Muscle of leg (tissue), 16 donors: ENCODE measurements at places on chromosomes 4 and X.

DNA sequence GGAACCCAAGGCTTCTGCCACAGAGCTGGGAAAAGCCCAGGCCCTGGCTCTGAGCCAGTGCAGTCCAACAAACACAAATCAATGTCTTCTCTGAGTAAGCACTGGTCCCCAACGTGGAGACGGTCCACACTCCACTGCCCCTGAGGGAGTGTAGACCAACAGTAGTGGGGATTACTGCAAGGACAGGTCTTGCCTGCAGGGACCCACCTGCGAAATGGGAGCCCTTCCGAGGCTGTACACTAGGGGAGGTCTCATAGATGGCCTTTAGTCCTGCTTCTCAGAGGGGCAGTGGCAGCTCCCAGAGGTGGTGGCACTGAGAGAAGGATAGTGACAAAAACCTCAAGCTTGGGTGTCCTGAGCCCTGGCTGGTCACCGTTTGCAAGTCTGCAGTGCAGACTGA lies 19.5 kb downstream of the ENPP6 start:
- DNase-seq, result no peak

DNA sequence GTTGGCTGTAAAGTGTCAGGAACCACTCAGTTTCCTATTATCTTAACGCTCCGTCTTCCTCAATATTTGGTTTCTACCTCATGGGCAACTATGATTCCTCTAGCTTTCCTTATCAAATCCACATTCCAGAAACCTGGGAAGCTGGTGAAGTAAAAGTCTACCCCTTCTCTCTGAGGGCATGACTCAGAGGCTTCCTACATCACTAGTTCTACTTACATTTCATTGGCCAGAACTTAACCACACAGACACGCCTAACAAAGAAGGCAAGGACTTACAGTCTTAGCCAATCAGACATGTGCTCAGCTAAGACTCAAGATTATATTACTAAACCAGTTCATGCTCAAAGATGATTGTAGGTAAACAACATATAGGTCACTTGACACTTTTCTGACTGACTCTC lies 30.4 kb downstream of the COX7B2 start:
- DNase-seq, result no peak

DNA sequence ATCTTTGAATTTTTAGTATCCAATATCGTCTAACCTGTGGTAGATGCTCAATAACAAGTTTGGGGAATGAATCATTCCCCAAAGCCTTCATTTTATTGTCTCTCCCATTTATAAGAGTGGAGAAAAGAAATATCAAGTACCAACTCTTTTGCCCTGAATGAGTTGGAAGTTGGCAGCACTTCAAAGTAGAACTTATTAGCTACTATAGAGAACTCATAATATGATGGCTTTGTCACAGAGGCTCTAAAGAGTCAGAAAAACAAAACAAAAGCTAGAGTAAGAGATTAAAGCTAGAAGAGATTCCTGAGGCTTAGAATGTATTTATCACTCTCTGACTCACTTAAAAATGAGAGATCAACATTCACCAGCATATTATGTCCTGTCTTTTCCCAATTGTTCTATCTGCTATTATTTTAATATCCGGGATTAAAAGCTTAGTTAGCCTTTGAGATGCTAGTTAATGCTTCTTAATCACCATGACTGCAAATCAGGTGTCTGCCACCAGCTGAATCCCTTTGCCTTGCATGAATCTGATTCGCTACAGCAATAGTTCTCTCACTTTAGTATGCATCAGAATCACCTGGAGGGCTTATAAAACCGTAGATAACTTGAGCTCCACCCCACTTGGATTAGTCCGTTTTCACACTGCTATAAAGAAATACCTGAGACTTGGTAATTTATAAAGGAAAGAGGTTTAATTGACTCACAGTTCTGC lies 77.9 kb downstream of the PALLD start:
- DNase-seq, result no peak

DNA sequence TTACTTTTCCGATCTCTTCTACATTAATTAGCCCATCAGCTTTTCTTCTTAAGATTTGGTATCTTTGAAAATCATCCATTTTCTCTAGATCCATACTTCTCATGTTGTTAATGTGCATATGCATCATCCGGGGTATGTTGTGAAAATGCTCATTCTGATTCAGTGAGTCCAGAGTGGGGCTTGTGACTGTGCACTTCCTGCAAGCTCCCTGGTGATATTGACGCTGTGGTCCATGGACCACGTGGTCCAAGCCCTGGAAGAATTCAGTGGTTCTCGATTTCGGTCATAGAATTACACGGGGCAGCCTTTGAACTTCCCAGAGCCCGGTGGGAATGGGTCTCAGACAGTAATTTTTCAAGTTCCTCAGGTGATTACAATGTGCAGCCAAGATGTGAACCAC lies 69.8 kb downstream of the ZFX start:
- no peak for DNase-seq

- DNase-seq, result no peak
Measured at GRCh38 chr4:139630991-139631390, 34.6 kb upstream of the MGST2 start.

DNA sequence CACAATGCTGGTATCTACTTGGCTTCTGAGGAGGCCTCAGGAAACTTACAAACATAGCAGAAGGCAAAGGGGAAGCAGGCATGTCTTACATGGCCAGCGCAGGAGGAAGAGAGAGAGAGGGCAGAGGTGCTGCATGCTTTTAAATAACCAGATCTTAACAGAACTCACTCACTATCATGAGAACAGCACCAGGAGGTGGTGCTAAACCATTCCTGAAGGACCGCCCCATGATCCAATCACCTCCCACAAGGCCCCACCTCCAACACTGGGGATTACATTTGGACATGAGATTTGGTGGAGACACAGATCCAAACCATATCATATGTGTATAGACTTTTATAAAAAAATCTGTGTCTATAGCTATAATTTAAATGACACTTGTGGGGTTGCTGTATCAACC lies 48.6 kb upstream of the ERVMER34-1 start:
- DNase-seq, result no peak

DNA sequence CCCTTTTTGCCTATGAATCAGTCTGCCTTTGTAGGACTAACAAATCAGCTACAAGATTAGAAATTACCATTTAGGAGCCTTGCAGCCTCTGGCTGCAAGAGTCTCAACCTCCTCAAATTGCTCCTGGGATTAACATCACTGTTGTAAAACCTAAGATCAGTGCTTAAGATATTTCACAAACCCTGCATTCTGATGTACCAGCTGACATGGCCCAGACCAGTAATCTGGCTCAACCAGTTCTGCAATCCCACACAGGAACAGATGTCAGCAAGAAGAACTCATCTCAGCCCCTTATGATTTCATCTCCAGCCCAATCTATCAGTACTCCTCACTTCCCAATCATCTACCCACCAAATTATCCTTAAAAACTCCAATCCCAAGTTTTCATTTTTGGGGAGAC lies 32.5 kb upstream of the AADAT start:
- DNase-seq, result no peak

DNA sequence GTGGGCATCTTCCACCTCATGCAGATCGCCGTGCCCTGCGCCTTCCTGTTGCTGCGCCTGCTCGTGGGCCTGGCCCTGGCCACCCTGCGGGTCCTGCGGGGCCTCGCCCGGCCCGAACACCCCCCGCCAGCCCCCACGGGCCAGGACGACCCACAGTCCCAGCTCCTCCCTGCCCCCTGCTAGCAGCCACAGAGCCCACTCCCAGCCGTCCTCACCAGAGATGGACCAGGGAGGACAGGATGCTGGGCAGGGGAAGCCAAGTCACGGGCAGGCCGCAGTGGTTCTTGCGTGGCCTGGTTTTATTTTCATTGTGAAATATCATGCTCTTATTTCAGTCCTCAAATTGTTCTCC lies 15.1 kb downstream of the DGKQ start:
- no peak for DNase-seq

- DNase-seq, result peak; percentile 98
Measured at GRCh38 chr4:138595731-138596460, 353.7 kb upstream of the SLC7A11 start.

DNA sequence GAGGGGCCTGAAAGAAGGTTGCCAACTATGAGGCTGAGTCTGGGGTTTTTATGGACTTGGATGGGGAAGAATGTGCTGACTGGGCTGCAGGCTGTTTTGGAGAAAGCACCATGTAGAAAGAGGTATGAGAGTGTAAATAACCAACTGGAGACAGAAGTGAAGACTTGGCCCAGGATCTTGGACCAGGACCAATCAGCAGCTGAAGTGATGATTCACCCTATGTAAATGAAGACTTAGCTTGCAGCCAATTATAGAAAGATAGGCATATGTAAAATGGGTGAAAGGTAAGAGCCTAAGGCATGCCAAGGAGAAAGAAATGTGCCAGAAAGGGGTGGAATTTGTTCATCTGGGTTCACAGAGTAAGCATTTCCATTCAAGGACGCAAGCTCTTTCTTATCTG lies 856.7 kb upstream of the PRKX start:
- no peak for DNase-seq

DNA sequence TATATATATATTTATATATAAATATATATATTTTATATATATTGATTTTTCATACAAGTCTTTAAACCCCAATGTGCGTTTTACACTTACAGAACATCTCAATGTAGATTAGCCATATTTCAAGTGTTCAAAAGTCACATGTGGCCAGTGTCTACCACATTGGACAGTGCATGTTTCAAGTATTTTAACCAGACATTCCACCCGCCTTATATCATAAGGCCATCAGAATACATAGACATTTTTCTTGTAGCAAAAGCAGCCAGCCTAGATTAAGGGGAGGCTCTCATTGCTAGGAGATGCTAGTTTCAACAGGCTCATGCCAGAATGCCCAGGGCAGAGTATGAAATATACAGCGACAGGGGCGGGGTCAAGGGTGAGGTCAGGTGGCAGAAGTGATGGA lies 202.0 kb downstream of the NR3C2 start:
- DNase-seq, result no peak

- DNase-seq, result no peak
Measured at GRCh38 chrX:53373307-53373706, 49.1 kb downstream of the SMC1A start.

- DNase-seq, result peak; percentile 32
Measured at GRCh38 chr4:2406920-2407319, 11.5 kb downstream of the ZFYVE28 start.

DNA sequence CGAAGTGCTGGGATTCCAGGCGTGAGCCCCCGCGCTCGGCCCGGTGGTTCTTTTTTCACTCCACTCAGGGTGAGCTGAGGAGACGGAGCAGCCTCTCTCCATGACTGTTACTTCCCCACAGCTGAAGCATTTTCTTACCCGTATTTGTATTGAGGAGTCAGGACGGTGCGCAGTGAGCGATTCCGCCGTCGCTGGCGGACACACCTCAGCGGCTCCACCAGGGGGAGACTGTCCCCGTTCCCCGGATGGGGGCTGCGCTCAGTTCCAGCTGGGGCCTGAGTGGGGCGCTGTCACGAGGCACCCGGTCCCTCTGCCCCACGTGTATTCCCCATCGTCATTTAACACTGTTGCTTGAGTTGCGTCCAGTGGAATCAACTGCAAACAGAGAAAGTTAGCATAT lies 844.0 kb upstream of the FRG1 start:
- DNase-seq, result no peak

DNA sequence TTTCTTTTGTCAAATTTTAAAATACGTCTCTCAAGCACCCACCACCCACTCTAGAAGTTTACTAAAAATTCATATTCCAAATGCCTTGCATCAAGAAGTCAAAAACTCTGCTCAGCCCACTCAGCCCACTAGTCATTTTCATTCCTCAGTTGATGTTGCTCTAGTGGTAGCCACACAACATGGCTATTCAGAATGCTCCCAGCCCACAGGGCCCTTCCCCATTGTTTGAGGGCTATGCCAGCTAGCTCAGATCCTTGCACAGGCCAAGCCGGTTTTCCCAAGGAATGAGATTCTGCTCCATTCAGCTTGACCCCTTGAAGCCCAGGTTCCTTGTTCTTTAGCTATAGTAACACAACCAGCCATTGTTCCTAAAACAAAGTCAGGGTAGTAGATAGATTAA lies 297.5 kb upstream of the RASGEF1B start:
- DNase-seq, result no peak

- DNase-seq, result peak; percentile 70
Measured at GRCh38 chr4:113173793-113174264, 124.4 kb downstream of the ANK2 start.

- peak; percentile 47 for DNase-seq
Measured at GRCh38 chr4:20983763-20984575, 283.7 kb downstream of the PACRGL start.

DNA sequence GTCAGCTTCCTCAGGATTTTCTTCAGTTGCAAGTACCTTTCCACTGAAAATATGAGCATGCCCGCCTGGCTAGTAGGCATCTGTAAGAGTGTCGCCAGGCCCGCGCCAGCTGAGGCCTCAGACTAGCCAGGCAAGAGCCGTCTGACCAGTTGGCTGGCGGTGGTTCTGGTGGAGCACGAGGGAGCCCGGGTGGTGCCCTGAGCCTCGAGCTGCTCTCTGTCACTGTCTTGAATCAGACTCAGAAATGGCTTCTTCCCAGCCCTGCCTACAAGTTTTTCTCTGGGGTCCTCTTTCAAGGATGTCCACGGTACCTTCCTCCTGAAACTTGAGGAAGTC lies 11.9 kb downstream of the GRPEL1 start:
- no peak for DNase-seq

DNA sequence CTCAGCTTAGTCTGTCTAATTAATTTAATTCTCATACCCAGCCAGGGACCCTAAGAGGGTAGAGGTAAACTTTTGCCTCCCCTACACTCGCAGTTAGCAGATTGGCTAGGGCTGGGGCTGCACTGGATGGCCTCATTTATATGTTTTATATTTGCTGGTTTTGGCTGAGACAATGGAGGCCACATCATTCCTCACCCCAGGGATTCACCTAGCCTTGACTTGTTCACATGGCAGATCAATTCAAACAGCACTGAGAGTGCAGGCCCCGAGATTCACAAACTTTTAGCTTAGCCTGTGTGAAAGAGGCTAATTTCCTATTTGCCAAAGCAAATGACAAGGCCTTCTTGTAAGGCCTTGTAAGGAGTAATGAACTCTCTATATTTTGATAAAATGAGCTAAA lies 844.4 kb downstream of the ARAP2 start:
- no peak for DNase-seq

GRCh38 chr4:147933316-147933715 lies 201.4 kb downstream of the ARHGAP10 start:
- DNase-seq, result peak; percentile 27

DNA sequence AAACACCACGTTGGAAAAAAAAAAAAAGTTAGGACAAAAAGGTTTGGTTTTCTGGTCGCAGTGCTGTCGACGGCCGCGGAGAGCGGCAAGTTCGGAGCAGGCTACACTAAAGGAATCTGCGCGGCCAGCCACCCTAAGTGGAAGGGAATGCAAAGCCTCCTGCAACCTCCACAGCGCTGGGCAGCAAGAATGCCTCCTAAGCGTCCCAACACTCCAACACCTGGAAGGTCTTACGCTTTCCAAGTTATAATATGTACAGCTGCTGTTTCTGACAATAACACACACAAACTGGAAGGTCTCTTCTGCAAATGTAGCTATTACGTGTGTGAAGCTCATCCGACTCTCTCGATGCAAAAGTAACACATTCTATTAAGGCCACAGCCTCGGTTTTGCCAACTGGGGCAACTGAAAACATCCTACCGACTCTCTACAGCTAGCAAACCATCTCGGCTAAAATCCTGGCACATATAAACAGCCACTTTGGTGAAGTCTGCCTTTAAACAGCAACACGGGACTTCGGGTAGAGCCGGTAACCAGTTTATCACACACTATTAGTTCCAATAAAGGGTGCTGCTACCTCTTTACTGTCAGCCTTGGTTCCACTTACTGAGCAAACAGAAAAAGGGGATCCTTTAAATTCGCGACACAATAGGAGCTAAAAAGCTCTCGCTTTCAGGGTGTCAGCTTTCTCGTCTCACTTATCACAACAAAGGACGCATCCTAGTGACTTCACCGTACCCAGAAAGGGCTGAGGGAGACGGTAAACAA lies 895 bp downstream of the SMIM14 start:
- DNase-seq, result peak; percentile 75

GRCh38 chr4:174449944-174450785 lies 72.1 kb downstream of the HPGD start:
- peak; percentile 85 for DNase-seq
